Fibroblast of lung (primary cell): ENCODE measurements at places on chromosomes 5 and 9.

- no peak for DNase-seq
Observed at GRCh38 chr5:149616727-149617285, 35.5 kb downstream of the ARHGEF37 start.

DNA sequence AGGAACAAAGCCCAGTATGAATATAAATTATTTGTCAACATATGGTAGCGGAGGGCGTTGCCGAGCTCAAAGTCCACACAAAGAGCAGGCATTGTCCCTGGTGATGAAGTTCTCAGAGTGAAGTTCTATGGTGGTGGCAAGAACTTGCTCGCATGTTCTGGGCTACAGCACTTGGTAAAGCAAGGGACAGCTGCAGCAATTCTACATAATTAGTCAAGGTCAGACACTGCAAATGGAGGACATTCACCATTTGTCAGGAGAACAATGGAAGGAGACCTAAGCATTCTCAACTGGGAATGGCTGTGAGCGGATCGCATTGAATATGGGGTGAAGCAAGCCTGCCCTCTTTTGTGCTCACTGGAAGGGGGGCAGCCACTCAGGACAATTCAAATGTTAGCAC is 503.8 kb upstream of the ADAMTS16 start:
- no peak for DNase-seq

DNA sequence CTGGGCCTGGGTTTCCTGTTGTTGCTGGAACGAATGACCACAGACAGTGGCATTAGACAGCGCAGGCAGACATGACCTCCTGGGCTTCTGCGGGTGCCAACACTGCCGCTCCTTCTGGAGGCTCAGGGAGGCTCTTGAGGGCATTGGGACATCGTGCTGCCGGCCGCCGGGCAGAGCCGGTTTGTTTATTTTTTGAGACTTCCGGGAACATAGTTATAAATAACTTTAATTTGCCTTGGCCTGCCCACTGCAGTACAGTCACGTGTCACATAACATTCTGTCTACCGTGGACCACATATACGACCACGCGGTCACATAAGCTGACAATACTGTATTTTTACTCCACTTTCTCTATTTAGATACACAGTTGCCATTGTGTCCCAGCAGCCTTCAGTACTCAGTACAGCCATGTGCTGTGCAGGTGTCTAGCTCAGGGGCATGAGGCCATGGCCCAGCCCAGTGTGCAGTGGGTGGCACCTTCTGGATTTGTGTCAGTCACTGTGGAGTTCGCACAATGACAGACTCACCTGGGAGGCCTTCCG is 8.2 kb upstream of the TOR4A start:
- peak; percentile 77 for DNase-seq

- no peak for DNase-seq
Observed at GRCh38 chr9:93599571-93600403, 23.4 kb downstream of the PHF2 start.

- peak; percentile 88 for DNase-seq
Observed at GRCh38 chr5:159510282-159510681, 180.0 kb upstream of the IL12B start.

GRCh38 chr5:10719965-10720364 is 41.1 kb downstream of the DAP start:
- peak; percentile 96 for DNase-seq

- peak; percentile 7 for DNase-seq
Observed at GRCh38 chr5:89988129-89988810, 421.3 kb downstream of the CETN3 start.

DNA sequence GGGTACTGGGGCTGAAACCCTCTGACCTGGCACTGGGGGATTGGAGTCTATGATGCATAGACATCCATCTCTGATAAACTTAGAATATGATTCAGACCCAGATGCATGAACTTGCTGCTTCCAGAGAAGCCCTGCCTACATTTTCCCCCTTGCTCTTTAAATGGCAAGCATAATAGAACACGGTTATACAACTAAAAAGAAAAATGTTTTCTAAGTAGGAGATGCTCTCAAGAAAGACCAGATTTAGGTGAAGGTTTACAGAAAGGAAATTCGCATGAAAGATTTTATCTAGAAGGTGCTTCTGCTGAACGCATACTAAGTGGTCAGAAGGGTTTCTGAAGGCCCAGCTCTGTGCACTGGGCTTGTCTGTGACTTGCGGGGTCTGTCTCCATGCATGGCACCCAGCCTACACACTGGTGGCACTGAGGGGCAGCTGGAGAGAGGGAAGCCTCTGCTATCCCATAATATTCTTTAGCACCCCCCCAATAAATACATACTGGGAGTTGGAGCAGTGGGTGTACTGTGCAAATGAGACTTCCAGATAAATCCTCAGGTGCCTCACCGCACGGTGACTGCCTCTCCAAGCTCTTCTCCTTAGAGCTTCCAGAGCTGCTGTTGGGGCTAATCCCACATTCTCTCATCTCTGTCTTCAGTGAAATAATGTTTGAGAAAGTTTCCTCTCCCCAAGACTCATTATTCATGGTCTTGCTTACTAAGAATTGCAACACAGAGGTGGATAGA is 114.6 kb downstream of the FSTL4 start:
- DNase-seq: no peak
